ENCODE measurements at places on chromosomes 11 and 22. TPM values are rescaled to one million over a fixed set of nuclear protein-coding genes. Genes with fewer than 3 reads are reported as not detected.

DNA sequence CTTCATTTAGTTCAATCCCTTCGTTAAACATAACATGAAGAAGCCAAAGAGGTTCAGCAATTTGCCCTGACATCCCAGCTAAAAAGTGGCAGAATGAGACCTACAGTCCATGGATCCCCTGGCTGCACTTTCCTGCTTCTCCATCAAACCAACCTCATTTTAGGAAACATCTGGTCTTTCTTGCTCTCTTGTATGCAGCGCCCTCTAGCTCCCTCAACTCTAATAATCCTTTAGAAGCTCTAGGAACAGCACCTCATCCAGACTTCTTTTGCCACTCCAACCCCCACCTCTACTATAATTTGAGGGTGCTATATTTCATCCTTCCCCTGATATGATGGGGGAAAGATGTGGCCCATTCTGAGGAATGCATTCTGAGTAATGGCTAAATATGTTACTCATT lies 7.4 kb downstream of the CNTF start:
- H3K4me1 ChIP-seq = no peaks in the 10 kb centered on the region
- no peak overlapping the region for H3K4me3 ChIP-seq
- no peak overlapping the region for H3K27ac ChIP-seq
- no peaks in the 10 kb centered on the region for H3K27me3 ChIP-seq
- DNase-seq = no peak

- DNase-seq = no peak
- H3K27ac ChIP-seq = no peak overlapping the region
- no peak overlapping the region for H3K4me3 ChIP-seq
- H3K36me3 ChIP-seq = no peaks in the 10 kb centered on the region
- H3K27me3 ChIP-seq = no peaks in the 10 kb centered on the region
- peaks cover 8% of the 10 kb centered on the region for H3K4me1 ChIP-seq
Measured at GRCh38 chr11:68116974-68117373, 4.2 kb downstream of the CHKA start.

GRCh38 chr11:74030723-74031676 lies 22.1 kb upstream of the UCP3 start:
- H3K27ac ChIP-seq = peak overlapping the region; percentile 50
- peaks cover 29% of the 10 kb centered on the region for H3K4me1 ChIP-seq
- H3K4me3 ChIP-seq = no peak overlapping the region
- H3K27me3 ChIP-seq = no peaks in the 10 kb centered on the region
- peaks cover 6% of the 10 kb centered on the region for H3K36me3 ChIP-seq

GRCh38 chr11:68056317-68057285 lies 17.8 kb downstream of the TCIRG1 start:
- no peak overlapping the region for H3K27ac ChIP-seq
- H3K36me3 ChIP-seq = peaks cover 6% of the 10 kb centered on the region
- H3K4me1 ChIP-seq = no peaks in the 10 kb centered on the region
- no peak overlapping the region for H3K4me3 ChIP-seq

DNA sequence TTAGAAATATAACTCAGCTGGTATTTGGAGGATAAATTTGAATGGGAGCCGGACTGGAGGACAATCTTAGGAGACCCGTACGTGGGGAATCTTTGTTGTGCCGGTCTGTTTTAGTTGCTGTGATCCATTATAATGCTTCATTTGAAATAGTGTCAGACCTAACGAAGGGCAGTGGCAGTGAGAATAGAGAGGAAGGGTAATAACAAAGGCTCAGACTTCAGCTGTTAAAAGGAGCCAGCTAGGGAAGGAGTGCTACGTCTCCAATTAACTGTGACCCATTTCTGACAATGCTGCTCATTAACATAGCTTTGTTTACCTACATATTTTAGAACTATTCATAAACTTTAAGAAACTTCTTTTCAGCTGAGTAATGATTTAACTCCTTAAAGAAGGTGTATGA lies 246.9 kb downstream of the OPCML start:
- no peak overlapping the region for H3K27ac ChIP-seq
- no peak for DNase-seq
- H3K27me3 ChIP-seq = no peaks in the 10 kb centered on the region

DNA sequence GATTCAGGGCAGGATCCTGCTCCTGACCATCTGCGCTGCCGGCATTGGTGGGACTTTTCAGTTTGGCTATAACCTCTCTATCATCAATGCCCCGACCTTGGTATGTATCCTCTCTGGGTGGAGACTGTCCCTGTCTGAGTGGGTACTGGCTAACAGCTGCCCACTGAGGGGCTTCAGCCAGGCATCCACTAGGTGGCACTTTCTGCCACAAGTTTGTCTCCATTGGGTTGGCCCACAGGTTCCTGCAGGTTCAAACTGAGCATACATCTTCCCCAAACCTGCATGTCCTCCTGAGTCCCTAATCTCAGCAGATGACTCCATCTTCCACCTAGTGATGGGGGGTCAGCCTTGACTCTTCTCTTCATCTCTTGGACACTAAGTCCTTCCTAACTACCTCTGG lies 4.4 kb downstream of the SLC2A11 start:
- no peak overlapping the region for H3K27ac ChIP-seq
- H3K4me1 ChIP-seq = peaks cover 12% of the 10 kb centered on the region
- H3K4me3 ChIP-seq = no peak overlapping the region
- no peak for DNase-seq

GRCh38 chr22:16854631-16855030 lies 29.4 kb upstream of the XKR3 start:
- H3K4me1 ChIP-seq = no peaks in the 10 kb centered on the region
- H3K27ac ChIP-seq = no peak overlapping the region
- no peak for DNase-seq
- H3K4me3 ChIP-seq = no peak overlapping the region
- no peaks in the 10 kb centered on the region for H3K36me3 ChIP-seq

DNA sequence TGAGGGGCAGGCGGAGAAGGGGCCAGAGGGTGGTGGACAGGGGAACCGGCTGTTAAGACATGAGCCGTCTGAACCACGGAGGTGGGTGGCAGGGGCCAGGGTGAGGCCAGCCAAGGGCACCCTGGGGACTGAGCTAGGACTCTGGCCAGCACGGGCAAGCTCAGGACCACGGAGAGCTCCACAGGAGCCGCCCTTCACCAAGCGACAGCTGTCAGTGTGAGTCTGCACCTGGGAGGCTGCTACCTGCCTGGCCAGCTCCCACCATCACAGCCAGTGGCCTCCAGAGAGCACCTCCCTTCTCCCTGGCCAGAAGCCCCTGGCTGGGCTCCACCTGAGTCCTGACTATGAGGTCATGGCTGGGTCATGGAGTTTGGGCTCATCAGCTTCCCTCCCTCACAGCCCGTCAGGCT lies 21.6 kb downstream of the MGAT3 start:
- no peaks in the 10 kb centered on the region for H3K4me1 ChIP-seq
- no peaks in the 10 kb centered on the region for H3K36me3 ChIP-seq
- no peak overlapping the region for H3K4me3 ChIP-seq
- H3K27ac ChIP-seq = no peak overlapping the region

GRCh38 chr11:5809122-5809519 lies 397 bp downstream of the OR52N2 start:
- H3K36me3 ChIP-seq = no peaks in the 10 kb centered on the region
- DNase-seq = peak; percentile 15
- H3K27me3 ChIP-seq = no peaks in the 10 kb centered on the region
- H3K4me3 ChIP-seq = peak overlapping the region; percentile 58

- no peak overlapping the region for H3K4me3 ChIP-seq
- peaks cover 6% of the 10 kb centered on the region for H3K36me3 ChIP-seq
- H3K27ac ChIP-seq = no peak overlapping the region
- H3K27me3 ChIP-seq = no peaks in the 10 kb centered on the region
Measured at GRCh38 chr22:24026733-24027132, 15.6 kb downstream of the CABIN1 start.

DNA sequence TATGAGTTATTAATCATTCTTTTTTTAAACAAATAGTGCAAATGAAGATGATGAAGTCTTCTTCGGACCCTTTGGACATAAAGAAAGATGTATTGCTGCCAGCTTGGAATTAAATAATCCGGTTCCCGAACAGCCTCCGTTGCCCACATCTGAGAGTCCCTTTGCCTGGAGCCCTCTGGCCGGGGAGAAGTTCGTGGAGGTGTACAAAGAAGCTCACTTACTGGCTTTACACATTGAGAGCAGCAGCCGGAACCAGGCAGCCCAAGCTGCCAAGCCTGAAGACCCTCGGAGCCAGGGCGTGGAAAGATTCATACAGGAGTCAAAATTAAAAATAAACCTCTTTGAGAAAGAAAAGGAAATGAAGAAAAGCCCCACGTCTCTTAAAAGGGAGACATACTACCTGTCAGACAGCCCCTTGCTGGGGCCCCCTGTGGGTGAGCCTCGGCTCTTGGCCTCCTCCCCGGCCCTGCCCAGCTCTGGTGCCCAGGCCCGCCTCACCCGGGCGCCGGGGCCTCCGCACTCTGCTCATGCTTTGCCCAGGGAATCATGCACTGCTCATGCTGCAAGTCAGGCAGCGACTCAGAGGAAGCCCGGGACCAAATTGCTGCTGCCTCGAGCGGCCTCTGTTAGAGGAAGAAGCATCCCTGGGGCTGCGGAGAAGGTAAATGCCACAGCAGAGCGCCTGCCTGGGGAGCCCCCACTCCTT lies 11.8 kb downstream of the GTSE1 start:
- no peak for DNase-seq
- H3K4me1 ChIP-seq = no peaks in the 10 kb centered on the region
- no peaks in the 10 kb centered on the region for H3K36me3 ChIP-seq
- no peaks in the 10 kb centered on the region for H3K27me3 ChIP-seq
- H3K27ac ChIP-seq = no peak overlapping the region
- no peak overlapping the region for H3K4me3 ChIP-seq

DNA sequence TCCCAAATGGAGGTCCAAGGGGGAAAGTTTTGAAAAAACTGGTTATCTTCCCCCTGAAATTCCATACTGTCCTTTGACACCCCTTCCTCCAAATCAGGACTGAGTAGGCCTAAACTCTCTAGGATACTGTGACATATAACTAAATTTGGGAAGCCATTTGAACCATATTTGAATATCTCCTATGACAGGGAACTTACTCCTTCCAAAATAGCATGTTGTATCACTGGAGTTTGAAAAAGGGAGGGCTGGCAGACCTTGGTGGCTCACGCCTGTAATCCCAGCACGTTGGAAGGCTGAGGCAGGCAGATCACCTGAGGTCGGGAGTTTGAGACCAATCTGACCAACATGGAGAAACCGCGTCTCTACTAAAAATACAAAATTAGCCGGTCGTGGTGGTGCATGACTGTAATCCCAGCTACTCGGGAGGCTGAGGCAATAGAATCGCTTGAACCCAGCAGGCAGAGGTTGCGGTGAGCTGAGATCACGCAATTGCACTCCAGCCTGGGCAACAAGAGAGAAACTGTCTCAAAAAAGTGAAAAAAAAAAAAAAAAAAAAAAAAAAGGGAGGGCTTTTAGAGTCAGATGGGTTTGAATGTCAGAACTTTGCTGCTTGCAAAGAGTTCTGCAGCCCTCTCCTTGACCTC lies 42.4 kb downstream of the PIK3C2A start:
- H3K4me3 ChIP-seq = no peak overlapping the region
- H3K27me3 ChIP-seq = no peaks in the 10 kb centered on the region
- DNase-seq = no peak
- H3K36me3 ChIP-seq = peaks cover 6% of the 10 kb centered on the region
- peaks cover 43% of the 10 kb centered on the region for H3K4me1 ChIP-seq
- H3K27ac ChIP-seq = no peak overlapping the region

- H3K36me3 ChIP-seq = no peaks in the 10 kb centered on the region
- no peaks in the 10 kb centered on the region for H3K27me3 ChIP-seq
Measured at GRCh38 chr11:71194710-71195109, 57.7 kb downstream of the SHANK2 start.

DNA sequence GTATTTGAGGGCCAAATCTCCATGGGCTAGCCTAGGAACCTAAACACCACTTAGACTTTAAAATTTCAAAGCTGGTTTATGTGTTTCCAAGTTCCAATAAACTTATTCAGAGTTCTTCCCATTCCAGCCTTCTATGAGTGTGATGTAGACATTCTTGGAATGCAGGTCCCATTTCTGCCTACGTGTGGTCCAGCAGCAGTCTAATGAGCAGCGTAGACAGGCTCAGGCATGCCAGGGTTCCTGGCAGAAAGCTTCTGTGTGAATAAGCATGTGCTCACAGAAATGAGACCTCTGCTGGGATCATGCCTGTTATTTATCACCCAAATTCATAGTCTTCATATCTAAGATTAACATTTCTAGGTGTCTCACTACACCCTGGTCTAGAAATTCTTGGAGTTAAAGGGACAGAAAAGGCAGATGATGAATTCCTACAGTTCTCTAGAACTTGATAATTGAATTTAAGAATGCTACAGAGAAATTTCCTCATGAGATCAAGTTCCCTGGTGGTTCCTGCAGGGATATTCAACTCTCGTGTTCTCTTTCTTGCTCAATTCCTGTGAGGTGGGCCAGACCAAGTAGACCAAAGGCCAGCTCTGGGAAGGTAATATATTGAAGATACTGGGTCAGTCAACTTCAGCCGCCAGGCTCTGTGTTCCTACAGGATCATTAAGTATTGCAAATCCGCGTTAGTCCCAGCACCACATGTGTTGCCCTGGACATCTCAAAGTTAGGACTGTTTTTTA lies 17.6 kb downstream of the RNF185 start:
- no peaks in the 10 kb centered on the region for H3K27me3 ChIP-seq
- no peak for DNase-seq
- no peak overlapping the region for H3K27ac ChIP-seq
- H3K4me3 ChIP-seq = no peak overlapping the region

- H3K27ac ChIP-seq = no peak within 1 kb of the TSS
- peak; percentile 30 for DNase-seq
- no peaks in the 10 kb centered on the region for H3K36me3 ChIP-seq
- H3K27me3 ChIP-seq = peaks cover 13% of the 10 kb centered on the region
- no peak within 1 kb of the TSS for H3K4me3 ChIP-seq
Measured at GRCh38 chr11:119149018-119149785, at the start of gene ABCG4. Gene ABCG4 (plus strand): TSS chr11:119149052. CDS start chr11:119149966, 914 bp downstream.

DNA sequence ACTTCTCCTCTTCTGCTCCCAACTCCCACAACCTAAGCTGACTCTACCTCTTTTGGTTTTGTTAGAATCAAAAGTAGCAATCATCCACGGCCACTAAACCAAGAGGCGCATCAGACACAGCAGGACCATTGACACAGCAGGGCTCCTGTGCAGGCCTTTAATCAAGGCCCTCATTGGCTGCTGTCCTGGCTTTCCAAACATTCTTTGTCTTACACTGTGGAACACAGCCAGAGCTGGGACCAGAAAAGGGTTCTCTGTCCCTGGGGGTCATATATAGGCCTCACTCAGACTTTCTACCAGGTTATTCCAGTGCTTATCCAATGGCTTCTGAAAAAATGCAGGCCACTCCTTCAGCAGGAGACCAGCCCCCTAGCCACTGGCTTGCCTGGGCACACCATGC lies 212.7 kb upstream of the NTM start:
- H3K4me3 ChIP-seq = no peak overlapping the region
- no peaks in the 10 kb centered on the region for H3K4me1 ChIP-seq
- H3K36me3 ChIP-seq = no peaks in the 10 kb centered on the region
- DNase-seq = no peak
- no peak overlapping the region for H3K27ac ChIP-seq
- H3K27me3 ChIP-seq = no peaks in the 10 kb centered on the region

Gene LRRC32
- 0.53 TPM for total RNA-seq

Gene PCSK7
- total RNA-seq = 325 TPM

Gene PKNOX2
- total RNA-seq = not detected

Gene EHF
- not detected for total RNA-seq

Gene SCGB1C1
- total RNA-seq = not detected

Gene OR9Q1
- total RNA-seq = not detected

Gene ART5
- not detected for total RNA-seq

Measured in CD4-positive, alpha-beta memory T cell (primary cell).